GF-D8 (cell line): ENCODE measurements at places on chromosomes 1 and 21.
A peak's percentile ranks its signal among the peaks of the same experiment; 100 is the strongest.

GRCh38 chr1:202702088-202702487 lies 8.2 kb downstream of the SYT2 start:
- DNase-seq = no peak

- DNase-seq = no peak
Measured at GRCh38 chr1:234871039-234871709, 257.5 kb downstream of the TOMM20 start.

DNA sequence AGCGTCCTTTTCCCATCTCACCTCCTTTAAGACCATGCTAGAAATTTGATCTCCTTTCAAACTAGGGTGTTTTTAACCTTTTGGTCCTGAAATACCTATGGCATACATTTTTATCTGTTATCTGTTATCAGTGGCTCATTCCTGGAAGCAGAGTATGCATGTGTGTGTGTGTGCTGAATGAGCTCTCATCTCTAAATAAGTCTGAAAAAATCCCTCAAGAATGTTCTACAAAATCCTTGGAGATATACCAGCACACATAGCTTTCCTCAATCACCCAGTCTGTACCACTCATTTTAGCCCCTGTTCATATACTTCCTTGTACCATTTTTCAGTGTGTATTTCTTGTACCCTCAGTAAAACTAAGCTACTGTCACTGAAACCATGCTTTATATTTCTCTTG lies 6.0 kb upstream of the DARS2 start:
- DNase-seq = no peak

DNA sequence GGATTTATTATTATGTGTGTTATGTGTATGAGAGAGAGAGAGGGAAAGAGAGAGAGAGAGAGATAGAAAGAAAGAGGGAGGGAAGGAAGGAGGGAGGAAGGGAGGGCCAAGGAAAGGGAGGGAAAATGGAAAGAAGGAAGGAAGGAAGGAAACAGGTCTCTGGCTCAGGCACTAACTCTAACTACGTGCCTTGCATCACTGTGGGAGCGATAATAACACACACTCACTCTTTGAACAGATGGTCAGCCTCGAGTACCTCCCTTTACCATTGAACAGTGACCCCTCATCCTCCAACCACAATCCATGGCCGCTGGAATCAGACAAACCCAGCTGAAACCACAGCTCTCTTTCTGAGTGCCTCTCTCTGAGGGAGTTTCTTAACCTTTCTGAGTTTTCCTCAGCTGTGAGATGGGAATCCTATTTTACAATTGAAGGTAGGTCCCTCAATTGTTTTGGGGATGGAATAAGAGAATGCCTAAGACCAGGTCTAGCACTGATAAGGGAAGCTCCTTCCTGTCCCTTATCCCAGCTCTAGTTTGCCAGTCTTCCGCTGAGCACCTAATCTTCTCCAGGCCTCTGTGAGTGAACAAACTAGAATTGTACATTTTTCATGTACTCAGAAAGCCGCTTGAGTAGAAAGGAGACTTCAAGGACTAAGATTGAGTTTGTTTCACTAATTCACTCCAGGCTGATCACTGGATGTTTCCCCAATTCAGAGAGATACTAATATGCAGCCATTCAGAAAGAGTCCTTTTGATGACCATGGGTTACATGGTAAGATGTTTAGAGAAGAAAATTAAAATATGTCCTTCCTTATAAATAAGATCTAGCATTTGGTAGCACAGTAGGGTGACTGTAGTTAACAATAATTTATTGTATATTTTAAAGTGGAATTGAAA lies 62.8 kb downstream of the IRF2BP2 start:
- DNase-seq = no peak

- DNase-seq = no peak
Measured at GRCh38 chr1:48931506-48932192, 155.0 kb upstream of the BEND5 start.

DNA sequence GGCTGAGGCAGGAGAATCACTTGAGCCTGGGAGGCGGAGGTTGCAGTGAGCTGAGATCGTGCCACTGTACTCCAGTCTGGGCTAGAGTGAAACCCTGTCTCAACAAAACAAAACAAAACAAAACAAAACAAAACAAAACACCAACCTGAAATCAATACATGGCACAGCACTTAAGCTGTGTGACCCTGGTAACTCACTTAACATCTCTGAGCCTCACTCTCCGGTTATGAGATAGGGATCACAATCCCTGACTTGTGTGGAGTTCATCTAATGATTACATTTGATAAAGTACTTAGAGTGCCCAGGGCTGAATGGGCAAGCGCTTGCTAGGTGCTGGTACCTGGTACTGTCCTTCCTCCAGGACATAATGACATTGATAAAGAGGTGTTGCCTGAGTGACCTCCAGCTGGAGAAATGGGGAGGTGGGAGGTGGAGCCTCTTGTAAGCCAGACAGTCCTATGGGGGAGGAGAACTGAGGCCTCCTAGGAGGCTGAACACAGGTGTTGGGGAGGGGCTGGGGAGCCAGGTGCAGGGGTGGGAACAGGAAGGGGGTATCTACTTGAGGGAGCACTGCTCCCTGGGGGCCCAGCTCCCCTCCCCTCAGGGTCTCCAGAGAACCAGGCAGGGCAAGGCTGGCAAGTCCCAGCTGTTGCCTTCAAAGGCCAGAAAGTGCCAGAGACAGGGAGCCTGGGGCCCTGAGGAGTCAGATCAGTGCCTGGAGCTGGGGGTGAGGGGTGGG lies 17.9 kb downstream of the FOXO6 start:
- DNase-seq = no peak

DNA sequence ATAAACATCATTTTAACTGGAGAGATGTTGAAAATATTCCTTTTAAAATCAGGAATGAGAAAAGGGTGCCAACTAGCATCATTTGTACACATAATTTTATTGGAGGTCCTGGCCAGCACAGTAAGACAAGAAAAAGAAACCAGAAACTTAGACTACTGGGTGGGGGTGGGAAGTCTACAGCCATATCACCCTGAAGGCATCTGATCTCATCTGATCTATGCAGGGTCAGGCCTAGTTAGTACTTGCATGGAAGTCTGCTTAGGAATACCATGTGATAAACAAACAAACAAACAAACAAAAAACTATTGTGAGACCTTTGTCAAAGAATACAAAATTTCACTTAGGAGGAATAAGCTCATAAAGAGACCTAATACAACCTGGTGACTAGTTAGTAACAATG lies 54.2 kb downstream of the EIF2B3 start:
- no peak for DNase-seq

GRCh38 chr1:82400521-82400920 lies 599.8 kb downstream of the ADGRL2 start:
- no peak for DNase-seq

- DNase-seq = no peak
Measured at GRCh38 chr21:45588086-45588825, 46.0 kb upstream of the SLC19A1 start.

- DNase-seq = peak; percentile 18
Measured at GRCh38 chr1:153550827-153551500, 1.9 kb upstream of the S100A3 start.

GRCh38 chr1:204259782-204260181 lies 46.0 kb upstream of the GOLT1A start:
- DNase-seq = no peak

GRCh38 chr1:2628191-2628932 lies 4.5 kb downstream of the MMEL1 start:
- DNase-seq = no peak

DNA sequence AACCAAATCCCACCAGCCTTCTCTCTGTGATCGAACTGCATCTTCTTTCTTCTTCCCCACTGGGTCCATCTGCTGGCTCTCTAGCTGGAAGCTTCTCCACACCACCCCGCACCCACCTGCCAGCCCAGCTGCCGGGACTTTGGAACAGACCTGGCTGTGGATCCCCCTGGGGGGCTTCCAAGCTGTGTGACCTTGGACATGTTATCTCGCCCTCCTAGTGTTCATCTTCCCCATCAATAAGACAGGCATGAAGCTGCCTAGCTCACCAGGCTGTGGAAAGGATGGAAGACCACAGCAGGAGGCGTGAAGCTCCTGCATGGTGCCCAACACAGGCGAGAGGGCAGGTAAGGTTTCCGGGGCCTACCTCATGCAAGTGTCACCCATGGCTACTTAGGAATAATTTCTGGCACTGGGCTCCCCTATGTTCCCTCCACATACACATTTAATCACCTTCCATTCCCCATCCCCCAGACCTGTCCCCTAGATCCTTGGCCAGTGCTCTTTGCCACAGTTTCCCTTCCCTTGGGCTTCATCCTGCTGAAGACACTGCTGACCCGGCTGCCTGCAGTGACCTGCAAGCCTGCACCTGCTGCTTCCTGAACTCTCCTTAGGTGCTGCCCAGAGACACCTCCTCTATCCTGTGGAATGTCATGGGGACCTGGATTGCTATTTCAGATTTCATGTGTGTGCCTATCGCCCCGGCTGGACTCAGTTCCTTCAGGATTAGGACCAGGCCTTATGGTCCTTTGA lies 13.2 kb upstream of the C2CD2 start:
- no peak for DNase-seq

GRCh38 chr1:121522061-121522759 lies 337.4 kb downstream of the SRGAP2C start:
- no peak for DNase-seq

DNA sequence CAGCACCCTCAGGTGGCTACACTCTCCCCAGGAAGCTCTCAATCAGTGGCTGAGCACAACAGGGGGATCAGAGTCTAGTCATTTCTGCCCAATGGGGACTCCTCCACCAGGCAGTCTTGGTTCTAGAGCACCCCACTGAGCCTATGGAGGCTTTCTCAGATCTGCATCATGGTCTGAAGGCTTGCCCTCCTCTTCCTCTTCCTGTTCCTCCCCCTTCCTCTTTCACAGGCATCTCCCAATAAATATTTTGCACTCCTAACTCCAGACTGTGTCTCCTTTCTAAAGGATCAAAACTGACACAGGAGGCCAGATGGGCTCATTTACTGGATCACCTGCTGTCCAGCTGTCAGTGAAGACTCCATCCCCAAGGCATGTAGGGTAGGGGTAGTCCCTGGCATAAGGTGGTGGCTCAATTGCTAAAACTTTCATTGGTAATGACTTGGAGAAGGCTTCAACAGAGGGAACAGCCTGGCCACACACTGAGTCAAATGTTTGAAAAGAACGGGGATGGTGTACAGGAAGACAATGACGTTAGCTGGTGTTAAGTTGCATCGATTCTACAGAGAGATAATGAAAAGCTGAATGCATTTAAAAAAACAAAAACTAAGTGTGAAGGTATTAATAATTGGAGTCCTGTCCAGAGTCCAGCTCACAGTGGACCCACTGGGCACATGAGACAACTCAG lies 84.2 kb upstream of the SLC2A1 start:
- DNase-seq = no peak

DNA sequence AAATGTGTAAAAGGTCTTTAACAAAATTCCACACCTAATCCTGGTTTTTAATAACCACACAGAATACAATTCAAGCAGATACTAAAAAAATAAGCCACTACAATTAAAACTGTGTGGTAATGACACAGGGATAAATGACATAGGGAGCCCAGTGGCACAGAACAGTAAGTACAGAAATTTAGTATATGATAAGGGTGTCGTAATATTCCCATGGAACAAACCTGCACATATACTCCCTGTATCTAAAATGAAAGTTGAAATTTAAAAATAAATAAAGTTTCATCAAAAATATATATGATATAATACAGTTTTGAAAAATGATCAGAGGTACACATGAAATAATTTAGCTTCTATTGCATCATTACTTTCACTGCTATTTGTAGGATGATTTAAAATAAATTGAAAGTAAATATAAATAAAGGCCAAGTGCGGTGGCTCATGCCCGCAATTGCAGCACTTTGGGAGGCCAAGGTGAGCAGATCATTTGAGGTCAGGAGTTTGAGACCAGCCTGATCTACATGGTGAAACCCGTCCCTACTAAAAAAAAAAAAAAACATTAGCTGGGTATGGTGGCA lies 56.5 kb downstream of the COLGALT2 start:
- no peak for DNase-seq

DNA sequence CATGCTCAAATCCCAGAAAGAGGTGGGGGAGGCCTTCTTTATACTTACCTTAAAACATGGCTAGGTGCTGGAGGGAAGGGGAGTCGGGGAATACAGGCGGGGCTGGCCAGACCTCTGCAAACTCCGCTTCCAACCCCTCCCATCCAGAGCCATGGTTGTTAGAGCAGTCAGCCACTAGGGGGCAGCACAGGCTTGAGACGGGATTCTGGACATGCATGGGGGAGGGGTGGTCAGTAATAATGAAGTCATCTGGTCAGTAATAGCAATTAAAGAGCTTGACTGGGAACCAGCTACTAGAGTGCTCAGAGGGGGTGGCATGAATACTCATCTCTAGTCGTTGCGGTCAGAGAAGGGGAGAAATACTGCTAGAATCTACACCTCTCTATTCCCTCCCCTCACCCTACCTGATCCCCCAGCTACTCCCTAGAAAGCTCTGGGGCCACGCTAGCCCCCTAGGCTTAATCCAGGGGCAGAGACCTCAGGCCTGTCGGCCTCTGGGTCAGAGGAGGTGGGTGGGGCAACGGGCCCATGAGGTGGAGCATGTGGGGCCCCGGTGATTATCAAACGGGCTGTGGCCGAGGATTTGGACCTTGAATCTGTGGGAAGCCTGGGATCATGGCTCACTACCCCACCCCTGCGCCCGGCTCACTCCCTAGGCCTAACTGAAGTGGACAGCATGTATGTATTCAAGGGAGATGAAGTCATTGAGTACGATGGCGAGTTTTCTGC lies 2.9 kb downstream of the CASQ1 start:
- no peak for DNase-seq

DNA sequence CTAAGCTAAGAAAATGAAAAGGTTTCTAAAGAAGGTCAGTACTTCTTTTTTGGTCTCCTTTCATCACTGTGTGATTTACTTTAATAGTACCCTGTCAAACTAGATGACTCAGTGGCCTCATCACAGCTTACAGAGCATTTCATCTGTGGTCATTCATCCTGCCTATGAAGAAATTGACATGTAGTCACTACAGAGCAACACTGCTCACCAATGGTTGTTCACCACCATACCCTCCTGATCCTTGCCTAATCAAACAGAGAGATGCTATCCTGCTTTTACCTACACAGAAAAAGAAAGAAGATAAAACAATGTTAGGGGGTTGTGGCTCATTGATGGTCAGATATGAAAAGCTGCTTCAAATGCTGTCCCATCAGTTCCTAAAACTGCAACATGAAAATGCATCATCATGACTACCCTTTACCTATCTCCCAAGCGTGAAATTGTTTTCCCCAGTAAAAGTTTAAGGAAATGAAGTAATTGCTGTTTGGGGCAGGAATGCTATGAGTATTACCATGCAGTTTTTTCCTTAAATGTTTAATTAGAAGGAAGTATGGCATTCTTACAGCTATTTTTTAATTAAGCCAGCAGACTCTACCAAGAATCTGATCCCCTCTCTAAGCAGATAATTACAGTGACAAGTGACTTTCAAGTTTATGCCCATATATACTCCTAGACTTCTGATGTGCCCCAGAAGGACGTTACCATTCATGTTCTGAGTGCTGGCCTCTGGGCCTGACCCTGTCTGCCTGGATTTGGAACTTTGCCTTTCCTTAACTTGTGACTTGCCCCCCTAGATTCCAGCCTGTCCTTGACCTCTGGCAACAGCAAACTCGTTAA lies 46.1 kb upstream of the FBXO28 start:
- no peak for DNase-seq

GRCh38 chr1:105005594-105006195 lies 1256.0 kb downstream of the AMY1C start:
- no peak for DNase-seq
